ENCODE measurements at places on chromosomes 3 and 15.

- DNase-seq = no peak
Measured at GRCh38 chr3:48990636-48991469, 812 bp downstream of the P4HTM start.

GRCh38 chr3:130950124-130950523 is 56.2 kb downstream of the ATP2C1 start:
- DNase-seq = no peak

- no peak for DNase-seq
Measured at GRCh38 chr3:87626546-87626945, 350.2 kb upstream of the POU1F1 start.

GRCh38 chr3:146498002-146498736 is 28.8 kb upstream of the PLSCR2 start:
- DNase-seq = no peak

- DNase-seq = no peak
Measured at GRCh38 chr3:71657831-71658530, 67.2 kb downstream of the EIF4E3 start.

- no peak for DNase-seq
Measured at GRCh38 chr3:106048946-106049481, 180.2 kb upstream of the CBLB start.

DNA sequence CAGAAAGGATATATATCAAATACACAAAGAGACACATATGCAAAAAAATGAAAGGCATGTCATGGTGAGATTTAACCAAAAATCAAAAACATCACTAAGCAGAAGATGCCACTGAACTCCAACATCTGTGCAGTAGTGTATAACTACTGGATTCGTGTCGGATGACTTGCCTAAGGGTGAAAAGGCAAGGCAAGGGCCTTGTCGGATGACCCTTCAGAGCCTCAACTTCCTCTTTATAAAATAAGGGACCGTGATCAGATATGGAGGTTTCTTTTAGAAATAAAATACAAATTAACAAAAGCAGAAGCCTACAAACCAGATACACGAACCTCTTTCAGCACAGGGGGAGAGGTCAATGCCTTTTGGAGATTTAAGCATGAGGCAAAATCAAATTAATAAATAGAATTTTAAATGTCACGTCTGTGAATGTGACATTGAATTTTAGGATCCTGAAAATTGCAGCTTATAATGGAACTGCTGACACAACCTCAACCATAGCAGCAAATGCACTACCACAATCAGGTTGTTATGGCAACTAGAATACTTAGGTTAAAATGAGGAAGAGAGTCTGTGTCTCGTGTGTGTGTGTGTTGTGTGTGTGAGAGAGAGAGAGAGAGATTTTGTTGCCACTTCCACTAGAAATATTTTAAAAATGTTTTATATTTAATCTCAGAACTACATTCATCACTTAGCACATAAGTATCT is 8.3 kb upstream of the CHRM5 start:
- DNase-seq = no peak

- DNase-seq = no peak
Measured at GRCh38 chr15:57160823-57161560, 215.3 kb upstream of the CGNL1 start.

DNA sequence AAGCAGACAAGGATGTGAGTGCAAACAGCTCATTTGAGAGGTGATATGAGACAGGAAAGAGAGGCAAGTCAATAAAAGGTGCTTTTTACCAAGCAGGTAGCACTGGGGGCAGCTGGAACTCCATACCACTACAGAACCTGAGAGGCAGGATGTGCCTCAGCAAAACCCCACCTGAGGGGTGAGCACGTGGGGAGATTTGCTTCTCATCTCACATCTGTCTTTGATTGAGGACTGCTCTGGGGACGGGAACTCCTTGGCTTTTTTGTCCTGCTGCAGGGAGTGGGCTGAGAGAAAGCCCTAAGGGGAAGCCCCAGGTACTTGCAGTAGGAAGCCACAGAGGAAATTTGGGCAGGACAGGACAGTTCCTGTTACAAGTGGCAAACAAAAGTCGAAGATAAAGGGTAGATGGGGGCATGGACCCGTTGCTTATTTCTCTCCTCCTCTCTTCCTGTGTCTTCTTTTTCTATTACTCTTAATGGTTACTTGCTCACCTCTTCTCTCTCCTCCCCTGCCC is 27.1 kb downstream of the CFAP161 start:
- no peak for DNase-seq

- DNase-seq = no peak
Measured at GRCh38 chr15:38164061-38164460, 88.6 kb upstream of the SPRED1 start.

GRCh38 chr3:186538779-186539178 is 5.4 kb downstream of the CRYGS start:
- no peak for DNase-seq

DNA sequence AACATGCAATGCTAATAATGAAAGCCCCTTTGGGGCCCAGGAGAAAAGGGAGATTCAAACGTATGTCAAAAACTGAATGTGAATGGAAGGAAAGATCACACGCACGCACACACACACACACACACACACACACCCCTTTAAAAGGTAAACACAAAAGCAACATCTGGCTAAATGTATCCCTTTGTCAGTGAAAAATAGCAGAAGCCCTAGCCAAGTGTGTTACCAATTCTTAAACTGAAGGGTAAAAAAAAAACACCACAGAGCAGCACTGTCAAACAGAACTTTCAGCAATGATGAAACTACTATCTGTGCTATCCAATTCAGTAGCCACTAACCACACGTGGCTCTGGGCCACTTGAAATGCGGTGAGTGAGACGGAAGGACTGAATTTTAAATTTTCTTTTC is 4.9 kb downstream of the RFTN1 start:
- DNase-seq = no peak

DNA sequence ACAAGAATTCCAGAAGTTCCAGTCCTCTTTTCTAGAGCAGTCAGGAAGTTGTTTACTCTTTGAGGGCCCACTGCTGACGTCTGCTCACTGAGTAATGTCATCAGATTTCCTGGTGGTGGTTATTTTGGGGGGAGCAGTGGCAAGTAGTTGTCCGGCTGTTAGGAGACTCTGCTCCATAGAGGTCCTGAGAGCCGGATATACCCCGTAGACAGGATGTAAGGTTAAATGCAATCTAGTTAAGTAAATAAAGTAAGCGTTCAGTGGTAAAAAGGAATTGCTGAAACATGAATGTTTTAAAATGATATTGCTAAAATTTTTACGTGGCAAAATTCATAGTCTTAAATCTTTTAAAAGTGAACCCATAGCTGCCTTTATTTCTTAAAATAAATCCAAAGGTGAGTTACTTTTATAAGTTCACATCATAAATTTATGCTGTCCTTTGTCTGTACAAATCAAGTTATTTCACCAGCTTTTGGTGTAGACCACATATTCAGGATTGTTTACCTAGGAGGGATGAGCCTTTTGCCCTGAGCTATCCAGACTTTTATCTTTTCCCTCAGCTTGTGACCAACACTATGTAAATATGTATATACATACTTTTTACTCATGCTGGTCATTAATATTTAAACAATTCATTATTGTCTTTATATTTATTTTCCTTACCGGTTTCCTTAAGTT is 65.8 kb downstream of the PDE8A start:
- DNase-seq = no peak

DNA sequence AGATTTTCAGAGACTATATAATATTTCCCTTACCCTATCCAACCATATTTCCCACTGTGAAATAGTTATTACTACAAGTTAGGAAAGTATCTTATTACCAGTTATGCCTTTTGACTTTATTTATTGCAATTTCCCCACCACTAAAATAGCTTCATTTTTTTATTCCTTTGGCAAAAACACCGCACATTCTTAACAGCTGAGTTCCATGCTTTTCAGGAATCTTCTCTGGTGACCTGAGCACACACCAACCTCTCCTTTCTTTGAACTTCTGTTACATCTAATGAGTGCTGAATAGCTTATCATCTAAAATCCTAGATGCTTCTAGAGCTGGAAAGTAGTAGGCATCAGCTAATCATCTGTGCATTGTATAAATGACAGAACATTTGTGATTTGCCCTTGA is 99.1 kb downstream of the UBE2E2 start:
- DNase-seq = no peak

DNA sequence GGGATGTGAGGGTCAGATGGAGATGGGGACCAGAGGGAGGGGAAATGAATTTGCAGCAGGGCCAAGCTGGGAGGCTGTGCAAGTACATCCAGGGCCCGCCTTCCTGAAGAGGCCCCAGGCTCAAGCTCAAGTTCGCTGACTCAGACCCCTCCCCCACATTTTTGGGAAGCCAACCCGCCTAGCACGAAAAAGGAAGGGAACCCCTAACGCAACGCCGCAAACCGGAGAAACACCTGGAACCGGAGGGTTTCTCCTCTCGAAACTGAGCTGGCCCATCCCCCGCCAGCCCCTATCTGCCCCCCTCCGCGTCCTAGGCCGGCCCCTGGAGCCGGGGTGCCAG is 624 bp downstream of the AP3B2 start:
- DNase-seq = no peak

DNA sequence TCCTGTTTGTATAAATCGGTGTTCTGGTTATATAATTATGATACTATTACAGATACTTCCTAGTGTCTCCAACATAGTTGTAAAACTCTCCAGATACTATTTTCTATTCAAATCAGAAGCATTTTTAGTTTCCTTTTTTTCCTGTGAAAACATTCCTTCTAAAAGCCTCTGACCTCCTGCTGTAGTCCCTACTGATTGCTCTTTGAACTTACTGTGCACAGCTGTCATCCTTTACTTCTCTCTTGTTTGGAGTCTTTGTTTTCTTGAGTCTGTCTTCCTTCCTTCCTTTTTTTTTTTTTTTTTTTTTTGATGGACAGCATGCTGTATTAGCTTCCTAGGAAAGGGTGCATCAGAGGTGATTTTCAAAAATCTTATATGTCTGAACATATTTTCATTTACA is 28.9 kb downstream of the NR2C2 start:
- no peak for DNase-seq

- no peak for DNase-seq
Measured at GRCh38 chr3:64343689-64344430, 118.6 kb upstream of the PRICKLE2 start.

DNA sequence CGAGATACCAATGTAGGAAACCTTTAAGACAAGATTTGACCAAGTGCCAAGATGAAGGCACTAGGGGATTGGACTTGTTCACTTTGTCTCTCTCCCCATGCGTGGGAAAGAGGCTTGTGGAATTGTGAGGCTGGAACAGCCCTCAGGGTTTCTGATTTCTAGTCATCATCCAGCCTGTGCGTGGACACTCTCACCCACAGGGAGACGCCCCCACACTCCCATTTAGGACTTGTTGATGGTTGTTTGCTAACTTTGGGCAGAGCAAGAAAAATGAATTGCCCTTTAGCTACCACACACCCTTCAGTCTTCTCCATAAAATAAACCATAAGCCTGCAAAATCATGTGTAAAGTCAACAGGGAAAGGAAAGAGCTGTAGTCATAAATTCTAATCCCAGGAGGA is 18.4 kb downstream of the ACKR2 start:
- no peak for DNase-seq

GRCh38 chr3:17054301-17054981 is 169.7 kb downstream of the PLCL2 start:
- no peak for DNase-seq

DNA sequence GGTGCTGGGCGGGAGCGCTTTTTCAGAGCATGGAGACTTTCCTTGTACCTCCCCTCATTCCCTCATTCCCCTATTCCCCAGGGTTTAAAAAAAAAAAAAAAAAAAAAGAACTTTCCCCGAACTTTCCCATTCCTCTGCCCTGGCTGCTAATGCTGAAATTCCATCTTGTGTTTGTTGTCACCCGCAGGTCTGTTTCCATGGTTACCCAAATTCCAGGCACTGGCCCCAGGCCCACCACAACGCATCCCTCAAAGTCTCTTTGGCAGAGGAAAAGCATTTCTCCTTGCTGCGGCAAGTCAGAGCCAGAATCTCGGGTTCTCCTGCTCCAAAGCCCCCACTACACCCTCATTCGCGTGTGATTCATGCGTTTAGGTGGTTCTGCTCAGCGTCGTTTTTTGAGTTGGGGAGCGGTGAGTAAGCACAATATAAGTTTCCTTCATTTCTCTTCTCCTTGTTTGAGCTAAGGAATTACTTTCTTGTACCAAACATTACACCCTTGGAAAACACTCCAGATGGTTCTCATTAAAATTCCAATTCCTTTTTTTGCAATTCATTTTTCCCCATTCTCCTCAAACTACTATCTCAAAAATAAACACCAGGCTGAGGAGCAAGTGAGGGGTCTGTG is 21.6 kb downstream of the ANAPC13 start:
- no peak for DNase-seq

DNA sequence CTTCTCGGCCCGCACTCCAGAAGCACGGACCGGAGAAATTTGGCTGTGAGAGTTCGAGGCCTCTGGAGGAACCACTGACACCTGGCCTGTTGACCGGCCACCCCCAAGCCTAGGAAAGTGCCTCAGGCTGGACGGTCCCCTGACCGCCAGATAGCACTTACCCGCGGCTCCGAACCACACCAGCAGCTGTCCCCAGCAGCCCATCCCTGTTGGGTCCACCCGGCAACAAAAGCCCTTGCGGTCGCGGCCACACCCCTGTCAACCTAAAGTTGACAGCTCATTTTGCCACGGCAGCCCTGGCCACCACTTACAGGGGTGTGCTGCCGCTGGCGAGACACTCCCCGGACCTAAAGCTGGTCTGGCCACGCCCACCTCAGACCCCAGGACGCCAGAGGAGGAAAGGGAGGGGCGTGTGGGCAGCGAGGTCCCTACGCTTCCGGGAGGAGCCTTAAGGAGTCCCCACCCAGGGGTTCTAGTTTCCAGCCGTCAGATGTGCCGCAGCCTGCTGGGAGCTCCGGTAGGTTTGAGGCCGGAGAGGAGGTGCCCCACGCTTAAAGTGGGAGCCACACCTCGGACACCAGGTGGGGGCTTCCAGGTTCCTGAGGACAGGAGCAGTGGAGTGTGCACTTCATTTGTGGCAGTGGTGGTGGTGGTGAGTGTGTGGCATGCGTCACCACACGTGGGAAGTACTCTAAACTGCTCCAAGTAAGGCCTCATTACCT is at the start of gene LTK:
Gene LTK, minus strand, starts transcription at position 322 of the 722 bp plus-strand sequence. Its CDS starts 118 bp downstream, at position 204.
- DNase-seq = no peak

DNA sequence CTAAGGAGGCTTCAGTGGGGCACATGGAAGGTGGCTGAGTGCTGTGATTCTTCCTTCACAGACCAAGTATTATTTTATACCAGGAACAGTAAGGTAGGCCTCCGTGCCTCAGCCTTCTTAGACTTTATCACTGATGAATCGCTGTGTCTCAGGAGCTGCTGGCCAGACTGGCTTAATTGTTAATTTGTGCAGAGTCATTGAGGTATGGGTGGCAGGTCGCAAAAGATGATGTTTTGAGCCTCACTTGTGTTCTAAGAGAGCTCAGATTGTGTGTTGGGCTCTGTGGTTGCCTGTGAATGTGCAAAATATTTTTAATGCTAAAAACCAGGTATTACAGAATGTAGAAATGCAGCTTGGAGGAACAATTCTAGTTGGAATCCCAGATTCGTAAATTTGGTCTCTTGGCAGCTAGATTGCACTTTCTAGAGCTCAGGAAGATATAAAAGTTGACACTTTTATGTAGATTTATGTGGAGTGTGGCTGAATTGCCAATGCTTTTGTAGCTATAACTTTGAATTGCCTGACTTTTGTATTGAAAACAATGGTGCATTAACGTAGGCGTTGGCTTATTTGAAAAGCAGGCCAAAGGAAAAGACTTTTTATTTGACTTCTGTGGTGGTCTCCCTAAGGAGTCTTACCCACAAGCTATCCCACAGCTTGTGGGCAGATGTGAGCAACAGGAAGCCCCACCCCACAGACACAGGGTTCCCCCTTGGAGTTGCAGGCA is 53.4 kb downstream of the LARS2 start:
- DNase-seq = no peak

GRCh38 chr3:106276151-106276550 is 407.3 kb upstream of the CBLB start:
- DNase-seq = no peak

All from stimulated activated CD8-positive, alpha-beta memory T cell treated with anti-CD3 and anti-CD28 coated beads, Interleukin-15, amount 100 ng/mL, for 4 hours (primary cell).